Activated B cell treated with CpG ODN at 0.5 μM for 24 hours (primary cell): ENCODE measurements at places on chromosomes 4 and X. TPM values are rescaled to one million over a fixed set of nuclear protein-coding genes. Genes with fewer than 3 reads are reported as not detected.
A peak's percentile ranks its signal among the peaks of the same experiment; 100 is the strongest.

DNA sequence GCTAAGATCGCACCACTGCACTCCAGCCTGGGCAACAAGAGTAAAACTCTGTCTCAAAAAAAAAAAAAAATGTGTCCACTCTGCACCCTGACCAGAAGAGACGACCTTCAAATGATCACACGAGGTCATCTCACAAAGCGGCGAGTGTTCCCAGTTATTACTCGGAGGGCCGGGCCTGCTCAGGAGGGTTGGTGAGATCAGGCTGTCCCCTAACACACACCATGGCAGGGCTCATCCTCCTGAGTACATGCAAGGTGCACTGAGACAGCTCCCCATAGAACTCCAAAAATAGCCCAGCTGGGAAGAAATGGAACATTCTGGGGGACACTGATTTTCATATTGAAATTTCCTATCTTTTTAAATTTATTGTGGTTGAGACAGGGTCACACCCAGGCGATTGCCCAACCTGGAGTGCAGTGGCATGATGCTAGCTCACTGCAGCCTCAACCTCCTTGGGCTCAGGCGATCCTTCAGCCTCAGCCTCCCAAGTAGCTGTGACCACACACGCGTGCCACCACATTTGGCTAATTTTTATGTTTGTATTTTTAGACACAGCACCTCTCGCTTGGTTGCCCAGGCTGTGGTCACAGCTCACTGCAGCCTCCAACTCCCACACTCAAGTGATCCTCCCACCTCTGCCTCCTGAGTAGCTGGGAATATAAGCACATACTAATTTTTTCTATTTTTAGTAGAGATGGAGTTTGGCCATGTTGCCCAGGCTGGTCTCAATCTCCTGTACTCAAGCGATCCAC is 51.5 kb downstream of the DHRSX start:
- H3K36me3 ChIP-seq, result peaks cover 36% of the 10 kb centered on the region
- H3K27me3 ChIP-seq, result no peaks in the 10 kb centered on the region
- no peak overlapping the region for H3K27ac ChIP-seq
- peaks cover 10% of the 10 kb centered on the region for H3K4me1 ChIP-seq
- no peak overlapping the region for H3K4me3 ChIP-seq

- no peaks in the 10 kb centered on the region for H3K36me3 ChIP-seq
- no peak overlapping the region for H3K4me3 ChIP-seq
- H3K27ac ChIP-seq, result no peak overlapping the region
- no peak for DNase-seq
- no peaks in the 10 kb centered on the region for H3K4me1 ChIP-seq
- H3K27me3 ChIP-seq, result no peaks in the 10 kb centered on the region
Observed at GRCh38 chrX:140687706-140688105, 21.9 kb upstream of the LINC00632 start.

DNA sequence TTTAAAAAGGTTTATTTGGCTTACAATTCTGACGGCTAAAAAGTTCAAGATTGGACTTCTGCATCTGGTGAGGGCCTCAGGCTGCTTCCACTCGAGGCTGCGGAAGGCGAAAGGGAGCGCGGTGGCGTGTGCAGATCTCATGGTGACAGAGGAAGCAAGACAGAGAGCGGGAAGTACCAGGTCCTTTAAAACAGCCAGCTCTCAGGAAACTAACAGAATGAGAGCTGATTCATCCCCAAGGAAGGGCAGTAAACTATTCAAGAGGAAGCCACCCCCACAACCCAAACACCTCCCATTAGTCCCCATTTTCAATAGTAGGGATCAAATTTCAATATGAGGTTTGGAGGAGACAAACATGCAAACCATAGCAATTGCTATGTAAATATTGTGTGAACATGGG is 2144.2 kb upstream of the AGA start:
- no peaks in the 10 kb centered on the region for H3K4me1 ChIP-seq
- H3K4me3 ChIP-seq, result no peak overlapping the region
- H3K27ac ChIP-seq, result no peak overlapping the region
- H3K36me3 ChIP-seq, result no peaks in the 10 kb centered on the region

- DNase-seq, result no peak
- H3K4me3 ChIP-seq, result no peak overlapping the region
- peaks cover 13% of the 10 kb centered on the region for H3K4me1 ChIP-seq
- H3K27ac ChIP-seq, result no peak overlapping the region
Observed at GRCh38 chrX:119880552-119881437, 9.2 kb downstream of the NDUFA1 start.

DNA sequence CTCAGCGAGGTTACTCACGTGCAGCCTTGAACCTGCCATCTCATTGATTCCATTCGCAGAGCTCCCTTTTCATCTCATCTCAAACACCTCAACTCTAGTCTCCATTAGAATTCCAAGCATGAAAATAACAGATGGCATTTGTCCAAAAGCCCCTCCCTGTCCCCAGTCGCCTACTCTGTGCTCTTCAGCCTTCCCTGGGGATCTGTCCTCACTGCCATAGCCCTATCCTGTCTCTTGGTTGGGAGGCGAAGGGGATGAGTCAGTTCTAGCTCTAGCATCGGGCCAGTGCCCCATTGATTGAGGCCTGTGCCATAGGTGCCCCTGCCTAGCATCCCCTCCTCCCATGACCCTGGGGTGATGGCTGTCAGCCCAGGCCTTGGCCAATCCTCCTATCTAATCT is 134.0 kb upstream of the PJA1 start:
- no peaks in the 10 kb centered on the region for H3K4me1 ChIP-seq
- no peak overlapping the region for H3K27ac ChIP-seq
- no peak for DNase-seq

The TLR1 gene
- total RNA-seq, result 39.6 and 43.0 TPM in 2 replicates

GRCh38 chr4:87057835-87058355 is 123.1 kb downstream of the AFF1 start:
- H3K4me3 ChIP-seq, result no peak overlapping the region
- peaks cover 30% of the 10 kb centered on the region for H3K36me3 ChIP-seq
- no peaks in the 10 kb centered on the region for H3K27me3 ChIP-seq
- no peak for DNase-seq
- no peak overlapping the region for H3K27ac ChIP-seq
- H3K4me1 ChIP-seq, result peaks cover 59% of the 10 kb centered on the region

- no peaks in the 10 kb centered on the region for H3K27me3 ChIP-seq
- no peak for DNase-seq
- H3K36me3 ChIP-seq, result peaks cover 84% of the 10 kb centered on the region
- H3K4me3 ChIP-seq, result no peak overlapping the region
Observed at GRCh38 chr4:531721-532565, 32.9 kb downstream of the PIGG start.

The NHS gene
- total RNA-seq, result not detected in 2 replicates

The GRIA2 gene
- total RNA-seq, result not detected in 2 replicates

- no peaks in the 10 kb centered on the region for H3K36me3 ChIP-seq
- H3K4me3 ChIP-seq, result no peak overlapping the region
- no peaks in the 10 kb centered on the region for H3K27me3 ChIP-seq
- H3K27ac ChIP-seq, result no peak overlapping the region
- no peak for DNase-seq
Observed at GRCh38 chrX:122047261-122047660, 999.9 kb downstream of the GLUD2 start.

DNA sequence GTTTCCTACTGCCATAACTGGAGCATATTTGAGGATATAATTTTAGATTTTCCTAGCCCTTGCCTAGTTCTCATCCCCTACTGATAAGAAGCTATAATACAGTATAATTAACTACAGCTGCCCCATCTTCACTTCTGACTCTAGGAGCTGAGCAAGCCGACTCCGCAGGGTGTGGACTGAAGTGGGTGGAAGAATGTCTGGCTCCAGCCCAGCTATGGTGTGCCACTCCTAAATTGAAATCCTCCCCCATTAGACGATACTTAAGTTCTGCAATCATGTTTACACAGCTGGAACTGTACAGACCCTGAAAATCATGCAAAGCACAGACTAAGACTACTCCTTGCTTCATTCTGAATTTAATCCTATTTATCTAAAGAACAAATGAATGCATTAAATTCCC is 93.1 kb downstream of the PCDH19 start:
- H3K4me3 ChIP-seq, result no peak overlapping the region
- no peaks in the 10 kb centered on the region for H3K27me3 ChIP-seq
- DNase-seq, result no peak

DNA sequence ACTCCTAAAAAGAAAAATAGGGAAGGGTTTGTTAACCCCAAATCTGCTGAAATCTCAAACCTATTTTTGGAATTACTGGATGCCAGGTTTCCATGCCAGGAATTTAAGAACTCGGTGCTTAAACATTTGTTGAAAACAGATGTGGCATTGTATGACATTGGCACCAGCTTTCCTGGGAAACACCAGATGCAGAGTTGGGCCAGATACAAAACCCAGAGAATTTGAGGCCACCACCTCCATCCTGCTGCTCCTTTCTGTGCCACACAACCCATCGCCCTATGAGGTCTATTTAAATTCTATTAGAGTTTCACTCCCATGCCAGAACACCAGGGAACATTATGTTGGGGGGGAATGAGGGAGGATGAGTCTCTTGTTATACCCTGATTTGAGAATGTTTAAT is 71.7 kb downstream of the ARAP2 start:
- no peaks in the 10 kb centered on the region for H3K4me1 ChIP-seq
- no peak overlapping the region for H3K27ac ChIP-seq
- H3K27me3 ChIP-seq, result no peaks in the 10 kb centered on the region
- H3K36me3 ChIP-seq, result peaks cover 49% of the 10 kb centered on the region
- no peak for DNase-seq

DNA sequence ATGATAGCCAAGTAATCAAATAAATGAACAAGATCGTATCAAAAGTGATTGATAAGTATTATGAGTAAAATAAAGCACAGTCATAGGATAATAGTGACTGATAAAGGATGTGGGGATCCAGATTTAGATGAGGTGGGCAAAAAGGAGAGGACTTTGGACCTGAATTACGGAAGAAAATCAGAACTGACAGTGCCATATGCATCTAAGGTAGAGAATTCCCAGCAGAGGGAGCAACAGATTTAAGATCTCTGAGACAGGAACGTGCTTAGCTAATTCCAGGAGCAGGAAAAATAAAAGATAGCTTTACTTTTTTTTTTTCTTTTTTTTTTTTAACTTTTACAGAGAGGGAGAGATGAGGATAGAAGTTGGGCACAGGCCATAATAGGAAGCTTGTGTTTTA is 189.9 kb downstream of the NWD2 start:
- H3K4me3 ChIP-seq, result no peak overlapping the region
- H3K36me3 ChIP-seq, result no peaks in the 10 kb centered on the region
- H3K4me1 ChIP-seq, result no peaks in the 10 kb centered on the region
- no peak for DNase-seq
- H3K27ac ChIP-seq, result no peak overlapping the region

GRCh38 chr4:153528705-153529485 is 62.7 kb downstream of the TMEM131L start:
- peak overlapping the region; percentile 56 for H3K4me3 ChIP-seq
- H3K27me3 ChIP-seq, result no peaks in the 10 kb centered on the region
- H3K36me3 ChIP-seq, result peaks cover 48% of the 10 kb centered on the region

DNA sequence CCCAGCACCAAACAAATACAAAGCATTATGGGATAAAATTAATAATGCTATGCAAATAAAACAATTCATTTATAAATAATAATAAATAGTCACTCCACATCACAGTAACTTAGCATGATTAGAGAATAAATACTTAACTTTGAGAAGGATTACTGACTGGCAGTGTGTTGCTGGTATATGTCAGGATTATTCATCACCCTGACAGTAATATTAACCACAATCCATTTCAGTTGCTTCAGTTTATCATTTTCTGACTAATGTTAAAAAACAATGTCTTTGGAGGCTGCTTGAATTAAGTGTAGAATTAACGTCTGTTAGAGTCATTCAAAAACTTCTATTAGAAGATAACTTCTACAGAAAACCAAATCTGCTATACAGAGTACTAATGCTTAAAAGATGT is 124.1 kb upstream of the MAB21L2 start:
- DNase-seq, result no peak
- H3K4me3 ChIP-seq, result no peak overlapping the region
- no peak overlapping the region for H3K27ac ChIP-seq
- H3K27me3 ChIP-seq, result no peaks in the 10 kb centered on the region
- H3K36me3 ChIP-seq, result peaks cover 40% of the 10 kb centered on the region
